ENCODE measurements at places on chromosomes 6 and 20. TPM values are rescaled to one million over a fixed set of nuclear protein-coding genes. Genes with fewer than 3 reads are reported as not detected.
A peak's percentile ranks its signal among the peaks of the same experiment; 100 is the strongest.

Gene NCOA3
- 33.4 TPM for polyA plus RNA-seq

Gene OXT
- polyA plus RNA-seq: 0.47 TPM

Gene CRIP3
- polyA plus RNA-seq: 3.3 TPM

Gene TP53TG5
- polyA plus RNA-seq: 1.6 TPM

Gene HLA-DOA
- polyA plus RNA-seq: 4.2 TPM

Gene LY6G6D
- polyA plus RNA-seq: not detected

Gene BHLHE23
- 0.09 TPM for polyA plus RNA-seq

Gene TFAP2C
- polyA plus RNA-seq: 0.83 TPM

Gene IL17A
- not detected for polyA plus RNA-seq

Gene LBP
- not detected for polyA plus RNA-seq

Gene TPD52L2
- polyA plus RNA-seq: 90.5 TPM

Gene CEP43
- polyA plus RNA-seq: 50.4 TPM

Gene ITPA
- 46.3 TPM for polyA plus RNA-seq

Gene FITM2
- 7.4 TPM for polyA plus RNA-seq

Gene CST3
- polyA plus RNA-seq: 175 TPM

Gene HEBP2
- 67.3 TPM for polyA plus RNA-seq

Gene FOXF2
- 0.12 TPM for polyA plus RNA-seq

- no peak for DNase-seq
Observed at GRCh38 chr6:30847971-30848436, 36.3 kb upstream of the DDR1 start.

GRCh38 chr6:152154559-152155356, 347.3 kb downstream of the ESR1 start:
- DNase-seq: no peak

GRCh38 chr20:56636716-56637115, 7.6 kb downstream of the TFAP2C start:
- no peak for DNase-seq

GRCh38 chr20:46456255-46457028, 50.0 kb upstream of the ELMO2 start:
- no peak for DNase-seq

- DNase-seq: no peak
Observed at GRCh38 chr20:33685328-33686099, 671 bp downstream of the E2F1 start.

GRCh38 chr6:2038092-2038491, 207.3 kb downstream of the GMDS start:
- DNase-seq: no peak

- DNase-seq: peak; percentile 50
Observed at GRCh38 chr20:58481481-58482021, 33.6 kb downstream of the APCDD1L start.

- DNase-seq: no peak
Observed at GRCh38 chr20:9078826-9079731, 10.2 kb downstream of the PLCB4 start.

- no peak for DNase-seq
Observed at GRCh38 chr6:19142275-19142674, 694.9 kb upstream of the ID4 start.

DNA sequence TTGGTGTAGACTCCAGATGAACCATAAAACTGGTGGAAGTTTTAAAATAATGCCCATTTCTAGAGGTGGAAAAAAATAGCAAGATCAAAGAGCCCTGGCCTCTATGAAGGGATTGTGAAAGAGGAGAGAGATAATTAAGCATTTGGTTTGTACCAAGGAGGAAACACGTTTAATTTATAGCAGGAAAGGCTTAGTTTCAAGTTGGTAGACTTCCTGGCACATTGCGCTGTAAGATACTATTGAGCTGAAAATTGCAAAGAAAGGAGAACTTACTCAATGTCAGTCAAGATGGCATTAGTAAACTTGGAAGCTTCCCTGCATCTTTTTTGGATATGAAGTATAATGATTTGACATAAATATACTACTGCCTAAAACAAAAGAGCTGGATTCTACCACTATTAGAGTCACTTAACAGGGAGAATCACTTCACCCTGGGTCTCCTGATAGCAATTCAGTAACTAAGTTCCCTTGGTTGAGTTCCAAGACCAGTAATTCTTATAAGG, 24.4 kb downstream of the MARCKS start:
- no peak for DNase-seq

DNA sequence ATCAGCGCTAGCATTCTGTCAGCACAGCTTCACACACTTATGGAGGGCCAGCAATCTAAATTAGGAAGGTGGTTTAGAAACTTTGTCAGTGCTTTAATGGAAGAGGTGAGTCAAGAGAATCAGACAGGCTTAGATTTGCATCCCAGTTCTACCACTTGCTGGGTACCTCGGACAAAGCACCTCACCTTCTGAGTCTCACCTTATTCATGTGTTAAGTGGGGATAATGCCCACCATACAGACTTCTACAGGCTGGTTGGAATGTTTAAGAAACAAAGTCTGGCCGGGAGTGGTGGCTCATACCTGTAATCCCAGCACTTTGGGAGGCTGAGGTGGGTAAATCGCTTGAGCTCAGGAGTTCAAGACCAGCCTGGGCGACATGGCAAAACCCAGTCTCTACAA, 12.2 kb upstream of the STK35 start:
- no peak for DNase-seq

DNA sequence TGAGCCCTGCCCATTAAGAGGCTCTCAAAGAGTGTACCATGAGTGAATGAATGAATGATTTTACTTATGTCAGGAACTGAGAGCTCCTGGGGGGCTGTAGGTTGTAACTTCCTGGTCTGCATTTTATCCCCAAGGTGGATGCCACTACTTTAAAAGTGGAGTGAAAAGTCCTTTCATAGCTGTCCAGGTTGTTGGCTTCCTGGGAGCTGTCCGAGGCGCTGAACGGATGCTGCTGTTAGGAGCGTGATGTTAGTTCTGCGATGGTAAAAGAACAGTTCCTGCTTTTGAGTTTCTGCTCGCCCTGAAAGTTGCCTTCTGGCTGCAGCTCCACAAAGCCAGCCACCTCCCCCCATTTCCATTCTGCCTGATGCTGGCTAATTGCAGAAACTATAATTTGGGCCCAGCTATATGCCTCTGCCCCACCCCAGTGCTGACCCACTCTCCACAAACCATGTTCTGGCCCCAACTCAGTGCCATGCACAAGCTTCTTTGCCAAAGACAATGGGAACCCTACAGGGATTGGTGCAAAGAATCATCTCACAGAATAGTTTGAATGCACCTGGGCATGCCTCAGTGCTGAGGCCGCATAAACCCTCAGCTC, 330.9 kb upstream of the CDH4 start:
- DNase-seq: peak; percentile 51

DNA sequence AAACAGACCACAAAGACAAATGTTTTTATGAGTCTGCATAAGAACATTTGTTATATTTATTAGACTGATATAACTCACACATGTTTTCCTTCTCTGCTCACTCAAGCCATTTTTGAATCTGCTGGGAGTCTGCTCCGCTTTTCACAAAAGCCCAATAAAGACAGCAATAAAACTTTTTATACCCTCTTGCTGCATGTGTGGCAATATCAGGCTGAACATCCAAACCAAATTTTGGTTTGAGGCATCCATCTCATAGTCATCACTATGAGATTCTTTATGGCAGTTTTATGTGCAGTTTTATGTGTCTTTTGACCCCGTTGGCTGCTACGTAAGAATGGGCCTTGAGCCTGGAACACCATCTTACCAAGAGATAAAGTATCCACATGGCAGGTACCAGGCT, 1276.8 kb upstream of the ADGRB3 start:
- no peak for DNase-seq

DNA sequence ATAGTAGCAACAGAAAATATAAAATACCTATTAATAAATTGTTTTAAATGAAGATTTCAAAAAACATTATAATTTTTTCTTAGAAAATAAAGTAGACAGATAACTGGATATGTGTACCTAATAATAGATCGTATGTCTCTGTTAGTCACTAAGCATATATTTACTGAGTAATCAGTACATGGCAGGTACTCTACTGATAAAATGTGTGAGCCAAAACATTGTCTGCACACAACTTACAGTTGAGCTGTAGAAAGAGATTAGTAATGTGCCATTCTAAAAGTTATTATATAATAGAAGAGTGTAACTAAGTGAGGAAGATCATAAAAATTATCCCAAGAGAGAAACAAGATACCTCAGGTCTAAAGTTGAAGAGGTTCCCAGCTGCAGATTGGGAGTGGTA, 929.9 kb upstream of the EPHA7 start:
- no peak for DNase-seq

GRCh38 chr20:33602826-33603590, 59.1 kb upstream of the C20orf144 start:
- no peak for DNase-seq

DNA sequence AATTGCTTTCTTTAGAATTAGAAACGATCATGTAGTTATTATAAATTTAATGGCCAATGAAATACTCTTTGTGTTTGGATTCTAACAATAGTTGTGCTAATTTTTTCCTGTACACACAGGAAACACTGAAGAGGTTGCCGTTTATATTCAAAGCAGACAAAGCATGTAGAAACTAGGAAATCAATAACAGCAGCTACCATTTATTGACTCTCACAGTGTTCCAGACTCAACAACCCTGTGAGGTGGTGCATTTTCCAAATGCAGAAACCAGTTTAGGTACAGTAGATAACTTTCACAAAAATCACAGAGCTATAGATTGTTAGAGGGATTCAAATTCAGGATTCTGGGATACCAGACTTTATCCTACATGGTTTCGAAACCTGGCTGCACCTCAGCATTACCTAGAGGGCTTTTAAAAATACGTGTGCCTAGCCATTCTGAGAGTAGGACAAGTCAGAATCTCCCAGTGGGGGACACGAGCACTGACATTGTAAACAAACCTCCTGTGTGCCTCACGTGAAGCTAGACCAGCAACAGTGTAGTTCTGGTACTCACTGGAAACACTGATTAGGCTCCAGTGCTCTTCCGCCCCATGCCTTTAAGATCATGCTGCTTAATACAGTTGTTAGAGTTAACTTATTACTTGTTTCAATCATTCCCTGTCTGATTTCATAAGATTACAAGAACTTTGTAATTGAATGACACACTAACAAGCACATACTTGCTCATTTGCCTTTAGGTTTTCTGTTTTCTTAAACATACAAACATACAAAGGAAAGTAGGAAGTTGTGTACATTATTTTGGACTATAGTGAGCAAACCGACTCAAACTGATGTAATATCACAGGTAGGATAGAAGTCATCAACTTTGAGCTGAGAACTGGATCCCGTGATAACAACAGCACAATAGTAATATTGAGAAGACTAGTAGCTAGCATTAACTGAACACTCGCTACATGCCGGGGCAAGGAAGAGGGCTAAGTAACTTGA, 65.8 kb downstream of the MAP3K4 start:
- no peak for DNase-seq

GRCh38 chr20:50314678-50315335, 124.2 kb downstream of the CEBPB start:
- DNase-seq: no peak

DNA sequence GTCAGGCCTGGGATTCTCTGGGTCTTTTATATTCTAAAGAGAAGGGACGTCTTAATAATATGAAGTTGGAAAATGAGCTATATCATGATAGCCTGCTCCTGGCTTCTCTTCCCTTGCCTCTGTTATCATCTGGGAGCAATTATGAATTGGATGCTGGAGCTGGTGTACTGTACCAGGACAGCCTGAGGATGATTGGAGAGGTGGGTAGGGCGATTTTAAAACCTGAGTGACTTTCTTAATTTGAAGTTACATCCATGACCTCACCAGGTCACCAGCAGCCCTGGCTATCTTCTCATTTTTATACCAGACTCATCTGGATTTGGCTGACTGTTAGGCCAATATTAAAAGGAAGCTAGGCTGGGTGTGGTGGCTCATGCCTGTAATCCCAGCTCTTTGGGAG, 317.6 kb downstream of the CLIC5 start:
- no peak for DNase-seq

GRCh38 chr20:63968136-63968927, 1.4 kb downstream of the ZNF512B start:
- DNase-seq: no peak

GRCh38 chr20:3686867-3687321, 5.1 kb upstream of the ADAM33 start:
- peak; percentile 73 for DNase-seq

GRCh38 chr6:53714888-53715287, 49.3 kb upstream of the KLHL31 start:
- no peak for DNase-seq

DNA sequence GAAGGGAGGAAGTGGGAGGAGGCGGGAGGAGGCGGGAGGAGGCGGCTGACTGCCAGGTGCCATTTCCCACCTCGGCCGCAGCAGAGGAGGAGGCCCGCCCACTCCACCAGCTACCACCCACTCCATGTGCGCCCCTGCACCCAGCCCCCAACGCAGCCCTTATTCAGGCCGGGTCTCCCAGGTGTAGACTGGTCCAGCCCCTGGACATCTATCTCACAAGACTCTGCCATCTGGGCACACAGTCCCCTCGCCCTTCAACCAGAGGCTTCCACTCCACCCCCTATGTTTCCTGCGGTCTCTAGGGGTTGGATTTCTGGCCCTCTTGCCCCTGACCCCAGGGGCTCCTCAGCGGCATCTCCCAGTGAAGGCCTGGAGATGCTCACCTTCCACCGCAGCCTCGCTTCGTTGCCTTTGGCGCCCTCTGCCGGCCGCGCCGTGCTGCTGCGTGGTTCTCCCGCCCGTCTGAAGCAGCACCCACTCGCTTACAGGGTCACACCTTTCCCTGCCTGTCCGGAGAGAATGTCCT, 32.6 kb upstream of the FAM83D start:
- DNase-seq: peak; percentile 22

GRCh38 chr6:119210596-119210995, 132.1 kb upstream of the FAM184A start:
- DNase-seq: peak; percentile 43

- no peak for DNase-seq
Observed at GRCh38 chr6:1784422-1784884, 174.7 kb downstream of the FOXC1 start.
